OCI-M1 (cell line): ENCODE measurements at places on chromosomes 2 and 18.

GRCh38 chr2:157822533-157822932 is 53.6 kb downstream of the ACVR1 start:
- DNase-seq: no peak

GRCh38 chr2:238569507-238570195 is 142.9 kb downstream of the ASB1 start:
- DNase-seq: no peak

- no peak for DNase-seq
These were observed 108.5 kb downstream of the STK39 start for GRCh38 chr2:168138901-168139300.

- no peak for DNase-seq
These were observed 20.1 kb downstream of the CYP26B1 start for GRCh38 chr2:72127401-72128058.

GRCh38 chr2:138017824-138018223 is 53.6 kb downstream of the HNMT start:
- no peak for DNase-seq

DNA sequence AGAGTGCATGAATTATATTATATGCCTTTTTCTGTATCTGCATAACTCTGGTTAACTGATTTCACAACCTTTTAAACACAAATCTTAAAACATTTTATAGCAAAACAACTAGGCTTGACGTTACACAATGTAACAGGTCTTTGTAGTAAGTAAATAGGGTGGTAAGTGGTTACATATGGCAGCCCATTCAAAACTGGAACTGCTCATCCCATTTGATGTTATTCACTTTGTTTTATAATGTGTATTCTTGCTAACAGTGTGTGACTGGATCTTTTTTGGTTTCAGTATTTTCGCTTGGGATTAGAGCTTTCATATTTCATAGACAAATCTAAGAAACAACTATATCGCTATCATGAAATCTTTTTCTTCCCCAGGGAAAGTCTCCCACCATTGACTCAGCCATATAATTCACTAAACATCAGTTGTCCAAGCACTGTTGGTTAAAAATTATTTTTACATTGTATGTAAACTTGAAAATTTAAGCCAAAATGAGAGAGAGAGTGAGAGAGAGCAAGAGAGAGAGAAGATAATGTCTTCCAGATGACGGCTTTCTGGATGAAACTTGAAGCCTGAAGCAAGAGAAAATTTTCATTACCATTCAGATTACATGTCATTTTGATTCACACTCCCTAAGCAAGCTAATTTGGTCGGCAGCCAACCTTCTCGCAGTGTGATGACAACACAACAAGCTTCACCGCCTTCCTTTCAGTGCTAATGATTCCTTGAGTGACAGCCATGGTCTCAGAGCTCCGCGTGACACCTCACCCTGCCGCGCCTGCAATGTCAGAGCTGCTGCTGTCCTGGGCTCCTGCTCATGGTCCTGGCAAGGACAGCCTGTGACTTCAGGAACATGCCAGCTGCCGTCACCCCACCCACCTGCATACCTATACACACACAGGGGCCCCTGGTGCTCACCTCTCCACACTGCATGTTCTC is 946.9 kb upstream of the SOX11 start:
- DNase-seq: no peak

- DNase-seq: peak; percentile 72
These were observed 18.8 kb upstream of the FN1 start for GRCh38 chr2:215454519-215455246.
